ENCODE measurements at places on chromosomes 16 and 17.

DNA sequence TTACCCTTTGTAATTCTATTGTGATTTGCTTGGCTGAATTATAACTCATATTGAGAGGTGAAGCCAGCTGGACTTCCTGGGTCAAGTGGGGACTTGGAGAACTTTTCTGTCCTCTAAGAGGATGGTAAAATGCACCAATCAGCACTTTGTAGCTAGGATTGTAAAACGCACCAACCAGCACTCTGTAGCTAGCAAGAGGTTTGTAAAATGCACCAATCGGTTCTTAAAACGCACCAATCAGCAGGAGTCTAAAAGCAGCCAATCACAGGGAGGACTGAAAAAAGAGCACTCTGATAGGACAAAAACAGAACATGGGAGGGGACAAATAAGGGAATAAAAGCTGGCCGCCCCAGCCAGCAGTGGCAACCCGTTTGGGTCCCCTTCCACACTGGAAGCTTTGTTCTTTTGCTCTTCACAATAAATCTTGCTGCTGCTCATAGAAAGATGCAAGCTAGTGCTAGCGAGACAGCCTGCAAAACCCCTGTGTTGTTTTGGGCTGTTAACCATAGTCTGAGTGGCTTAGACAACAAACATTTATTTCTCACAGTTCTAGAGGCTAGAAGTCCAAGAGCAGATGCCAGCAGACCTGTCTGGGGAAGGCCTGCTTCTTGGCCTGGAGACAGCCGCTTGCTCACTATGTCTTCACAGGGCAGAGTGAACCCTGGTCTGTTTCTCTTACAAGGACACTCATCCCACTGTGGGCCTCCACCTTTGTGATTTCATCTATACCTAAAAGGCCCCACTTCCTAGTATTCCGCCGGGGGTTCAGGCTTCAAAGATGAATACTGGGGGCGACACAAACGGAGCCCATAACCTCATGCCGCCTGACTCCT lies 39.0 kb upstream of the CRISPLD2 start:
- no peak for DNase-seq

- DNase-seq: no peak
These were observed 16.4 kb upstream of the SMIM36 start for GRCh38 chr17:55527540-55528118.

- DNase-seq: no peak
These were observed 56.0 kb downstream of the RAP1GAP2 start for GRCh38 chr17:2852221-2852620.

GRCh38 chr16:80725566-80726162 lies 78.7 kb downstream of the CDYL2 start:
- no peak for DNase-seq

DNA sequence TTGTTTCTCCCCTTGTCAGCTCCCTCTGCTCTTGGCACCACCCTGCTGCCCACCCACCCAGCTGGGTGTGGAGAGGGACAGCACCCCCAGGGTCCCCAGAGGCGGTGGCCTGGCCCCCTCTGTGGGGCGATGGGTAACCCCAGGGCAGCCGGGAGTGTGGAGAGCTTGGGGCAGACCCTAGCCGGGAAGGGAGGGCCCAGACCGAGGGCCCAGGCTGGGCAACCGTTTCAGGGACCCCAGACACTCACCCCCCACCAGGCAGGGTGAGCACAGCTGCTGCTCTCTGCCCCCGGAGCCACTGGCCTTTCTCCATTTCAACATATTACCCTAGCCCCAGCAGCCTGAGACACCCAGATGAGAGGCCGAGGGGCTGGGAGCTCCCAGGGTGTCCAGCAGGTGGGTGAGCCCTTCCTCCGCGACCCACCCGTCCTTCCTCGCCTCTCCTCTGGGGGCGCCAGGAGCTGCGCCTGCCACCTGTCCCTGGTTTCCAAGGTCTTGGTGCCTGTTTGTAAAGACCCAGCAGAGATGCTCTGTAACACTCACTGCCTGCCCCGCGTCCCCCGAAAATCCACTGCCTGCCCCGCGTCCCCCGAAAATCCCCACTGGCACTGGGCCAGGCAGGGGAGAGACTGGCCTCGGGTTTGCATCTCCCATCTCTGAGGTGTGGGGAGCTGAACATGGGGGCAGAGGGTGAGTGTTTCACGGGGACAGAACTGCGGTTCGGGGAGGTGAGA lies 45.4 kb downstream of the BAHCC1 start:
- no peak for DNase-seq

DNA sequence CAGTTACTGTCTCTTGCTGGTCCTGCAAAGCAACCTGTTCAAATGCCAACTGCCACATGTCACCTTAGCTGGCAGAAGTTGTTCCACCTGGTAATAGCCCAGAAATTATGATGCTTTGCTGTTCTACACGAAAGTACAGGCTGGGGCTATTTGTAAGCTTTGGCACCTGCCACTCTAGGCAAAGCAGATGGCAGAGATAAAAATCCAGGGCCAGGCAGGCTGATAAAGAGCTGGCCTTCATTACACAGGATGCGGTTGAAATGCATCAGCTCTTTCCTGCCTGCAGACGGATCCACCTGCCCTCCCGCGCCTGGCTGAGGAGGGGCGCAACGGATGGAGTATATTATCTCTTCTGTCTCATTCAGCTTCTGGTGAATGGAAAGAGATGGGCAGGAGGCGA lies 29.3 kb upstream of the KDM8 start:
- no peak for DNase-seq

- no peak for DNase-seq
These were observed 131.6 kb downstream of the MRTFB start for GRCh38 chr16:14202697-14203096.

- no peak for DNase-seq
These were observed 7.4 kb downstream of the MPG start for GRCh38 chr16:85407-85782.

DNA sequence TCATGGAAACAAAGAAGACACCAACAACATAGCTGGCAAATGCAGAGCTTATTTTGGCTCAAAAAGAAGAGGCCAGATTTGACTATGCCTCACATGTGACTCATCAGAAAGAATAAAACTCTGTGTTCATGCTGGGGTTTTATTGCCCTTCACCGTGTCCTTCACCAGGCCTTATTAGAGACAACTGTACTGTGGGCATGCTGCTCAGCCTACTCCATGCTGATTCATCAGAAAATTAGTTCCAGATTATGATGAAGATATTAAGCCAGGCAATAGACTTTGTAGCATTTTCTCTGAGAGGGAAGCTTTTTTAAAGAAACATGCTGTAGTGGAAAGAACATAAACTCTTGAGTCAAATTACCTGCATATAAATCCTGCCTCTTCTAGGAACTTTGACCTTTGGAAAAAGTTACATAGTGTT lies 89.8 kb downstream of the CYB561 start:
- DNase-seq: no peak

- DNase-seq: no peak
These were observed 15.2 kb downstream of the SCNN1B start for GRCh38 chr16:23317266-23317661.

- DNase-seq: no peak
These were observed 50.7 kb upstream of the TOB1 start for GRCh38 chr17:50916708-50917417.

DNA sequence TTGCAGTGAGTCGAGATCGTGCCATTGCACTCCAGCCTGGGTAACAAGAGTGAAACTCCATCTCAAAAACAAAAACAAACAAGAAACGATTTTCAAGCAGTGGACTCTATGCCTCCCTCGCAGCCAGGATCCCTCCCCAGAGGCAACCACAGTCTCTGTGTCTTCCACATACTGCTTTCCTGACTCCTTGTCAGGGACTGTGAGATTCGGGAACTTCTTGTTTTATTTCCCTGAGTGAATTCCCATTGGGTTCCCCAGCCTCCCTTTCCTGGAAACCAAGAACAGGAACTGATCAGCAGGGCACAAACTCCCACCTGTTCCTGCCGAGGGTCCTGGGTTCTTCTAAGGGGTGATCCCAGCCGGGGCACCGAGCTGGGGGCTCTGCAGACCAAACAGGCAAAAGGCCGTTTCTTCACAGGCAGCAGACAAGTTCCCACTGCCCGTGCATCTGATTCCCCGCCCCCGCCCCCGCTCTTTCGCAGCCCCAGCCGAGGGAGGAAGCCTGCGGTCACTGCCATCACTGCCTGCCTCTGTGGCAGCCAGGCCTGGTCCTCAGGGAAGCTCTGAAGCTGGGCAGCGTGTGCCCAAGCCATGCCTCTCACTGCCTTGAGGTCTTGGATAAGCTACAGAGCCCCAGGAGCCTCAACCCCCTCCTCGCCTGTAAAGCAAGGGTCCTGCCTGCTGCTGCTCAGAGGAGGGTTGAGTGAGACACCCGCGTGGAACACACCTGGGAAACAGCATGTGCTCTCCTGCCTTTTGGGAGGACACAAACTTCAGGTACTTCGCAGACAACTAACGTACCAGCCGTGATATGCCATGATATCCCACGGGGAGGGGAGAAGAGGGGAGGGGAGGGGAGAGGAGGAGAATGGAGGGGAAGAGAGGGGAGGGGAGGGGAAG lies 5.5 kb upstream of the PIEZO1 start:
- no peak for DNase-seq

DNA sequence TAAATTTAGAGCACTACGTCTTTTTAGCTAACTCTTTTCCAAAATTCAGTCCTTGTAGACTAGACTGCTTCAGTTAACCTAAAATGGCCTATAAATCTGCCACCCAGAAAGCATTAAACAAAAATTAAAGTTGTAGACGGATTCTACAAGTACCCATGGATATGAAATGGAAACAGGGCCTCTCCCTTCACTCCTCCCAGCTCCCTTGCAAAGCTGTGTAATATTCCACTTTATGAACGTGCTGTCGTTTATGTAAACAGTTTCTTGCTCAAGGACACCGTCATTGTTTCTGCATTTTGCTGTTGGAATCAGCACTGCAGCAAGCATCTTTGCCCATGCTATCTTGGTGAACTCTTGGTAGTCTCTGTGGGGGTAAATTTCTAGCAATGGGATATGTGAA lies 5.1 kb downstream of the MED9 start:
- DNase-seq: no peak

DNA sequence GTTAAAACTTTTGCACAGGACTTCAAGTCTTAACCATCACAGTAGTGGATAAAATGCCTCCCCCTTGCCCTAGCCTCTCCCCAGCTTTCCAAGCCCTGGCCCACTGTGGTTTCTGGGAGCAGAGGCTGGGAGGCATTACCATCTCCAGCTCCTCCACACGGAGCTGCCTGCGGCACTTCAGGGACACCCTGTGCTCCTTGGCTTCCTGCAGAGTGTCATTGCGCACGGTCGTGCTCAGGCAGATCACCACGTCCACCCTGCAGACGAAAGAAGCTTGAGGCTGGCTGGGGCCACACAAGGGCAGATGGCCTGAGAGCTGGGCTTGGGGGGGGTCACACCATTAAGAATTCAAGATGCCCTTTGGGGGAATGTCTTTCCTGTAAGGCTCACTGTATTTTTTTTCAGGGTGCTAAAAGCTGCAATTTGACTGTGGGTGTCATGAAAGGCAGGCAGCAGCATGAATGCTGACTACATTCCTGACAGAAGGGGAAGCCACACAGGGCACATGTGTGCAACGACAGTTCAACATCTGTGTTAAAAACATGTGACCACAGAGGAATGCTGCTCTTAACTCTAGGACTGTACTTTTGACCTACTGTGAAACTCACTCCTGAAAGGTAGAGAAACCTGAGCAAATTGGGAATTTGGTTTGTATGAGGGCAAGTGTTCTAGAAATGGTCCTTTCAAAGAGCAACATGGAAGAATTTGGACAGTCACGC lies 47.7 kb upstream of the CLEC18B start:
- no peak for DNase-seq

DNA sequence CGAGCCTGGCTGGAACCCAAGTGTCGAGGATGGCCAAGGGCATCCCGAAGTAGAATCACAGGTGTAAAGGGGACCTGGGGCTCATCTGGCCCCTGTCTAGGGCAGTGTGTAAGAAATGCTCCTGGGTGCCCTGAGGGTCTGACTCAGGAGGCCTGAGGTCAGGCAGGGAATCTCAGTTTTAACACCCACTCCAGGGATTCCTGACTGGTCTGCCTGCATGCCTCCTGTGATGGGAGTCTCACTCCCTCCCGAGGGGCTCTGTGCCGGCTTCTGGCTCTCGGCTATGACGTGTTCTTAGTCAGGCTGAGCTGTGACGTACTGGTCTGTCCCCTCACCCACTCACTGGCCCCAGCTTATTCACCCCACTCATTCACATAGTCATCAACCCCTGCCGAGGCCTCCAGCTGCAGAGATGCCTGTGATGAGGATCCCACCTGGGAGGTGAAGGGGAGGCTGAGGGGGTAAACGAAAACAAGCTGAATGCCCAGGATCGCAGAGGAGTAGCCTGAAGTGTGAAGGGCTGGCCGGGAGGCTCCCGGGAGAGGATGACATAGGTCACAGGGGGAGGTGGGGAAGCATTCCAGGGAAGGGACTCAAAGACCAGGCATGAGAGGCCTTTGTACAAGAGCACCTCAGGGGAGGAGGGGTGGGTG lies 23.8 kb downstream of the FAM83G start:
- no peak for DNase-seq

DNA sequence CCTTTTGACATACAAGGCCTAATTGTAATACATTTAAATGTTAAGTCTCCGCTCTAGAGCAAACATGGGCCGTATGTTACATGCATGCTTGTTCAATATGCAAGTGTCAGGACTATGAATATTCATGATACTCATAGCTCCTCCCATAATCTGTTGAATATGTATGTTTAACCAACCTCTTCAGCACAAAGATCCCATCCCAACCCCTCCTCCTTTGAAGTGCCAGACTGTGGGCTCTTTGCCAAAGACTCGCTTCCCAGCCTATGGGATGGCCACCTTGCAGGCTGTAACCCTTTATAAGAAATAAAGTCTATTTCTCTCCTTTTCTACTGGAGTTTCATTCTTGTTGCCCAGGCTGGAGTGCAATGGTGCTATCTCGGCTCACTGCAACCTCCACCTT lies 156.2 kb downstream of the ABCC12 start:
- no peak for DNase-seq

GRCh38 chr16:53209877-53210276 lies 155.1 kb downstream of the CHD9 start:
- no peak for DNase-seq

GRCh38 chr17:67575325-67575724 lies 142.4 kb upstream of the NOL11 start:
- DNase-seq: no peak

- no peak for DNase-seq
These were observed 33.7 kb upstream of the MFSD6L start for GRCh38 chr17:8832711-8833352.

DNA sequence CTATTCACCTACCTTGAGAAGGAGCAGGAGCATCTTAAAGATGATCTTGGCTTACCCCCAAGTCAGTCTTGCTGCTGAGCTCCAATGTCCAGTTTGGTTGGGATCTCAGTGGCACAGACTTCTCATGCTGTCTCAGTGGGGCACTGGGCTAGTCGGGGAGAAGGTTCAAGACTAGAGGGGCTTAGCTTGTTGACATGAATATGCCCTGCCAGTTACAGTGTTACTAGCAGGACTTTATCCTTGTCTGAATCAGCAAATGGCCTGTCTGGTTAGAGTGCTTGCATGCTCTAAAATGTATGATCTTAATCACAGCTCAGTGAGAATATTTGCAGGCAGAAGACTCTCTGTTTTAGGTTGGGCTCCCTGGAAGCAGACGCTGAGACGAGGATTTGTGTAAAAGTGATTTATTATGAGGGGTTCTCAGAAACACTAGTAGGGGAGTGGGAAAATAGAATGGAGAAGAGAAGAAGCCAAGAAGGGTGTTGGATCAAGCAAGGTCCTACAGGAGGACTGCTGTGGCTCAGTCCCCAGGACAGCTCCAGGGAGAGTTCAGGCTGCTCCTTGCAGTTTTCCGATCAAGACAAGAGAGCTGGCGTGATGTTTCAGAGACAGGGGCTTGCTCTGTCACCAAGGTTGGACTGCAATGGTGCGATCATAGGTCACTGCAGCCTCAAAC lies 150.4 kb upstream of the HS3ST2 start:
- DNase-seq: no peak

Data from NCI-H1048 (cell line).